A172 (cell line): ENCODE measurements at places on chromosomes 6 and 20.

DNA sequence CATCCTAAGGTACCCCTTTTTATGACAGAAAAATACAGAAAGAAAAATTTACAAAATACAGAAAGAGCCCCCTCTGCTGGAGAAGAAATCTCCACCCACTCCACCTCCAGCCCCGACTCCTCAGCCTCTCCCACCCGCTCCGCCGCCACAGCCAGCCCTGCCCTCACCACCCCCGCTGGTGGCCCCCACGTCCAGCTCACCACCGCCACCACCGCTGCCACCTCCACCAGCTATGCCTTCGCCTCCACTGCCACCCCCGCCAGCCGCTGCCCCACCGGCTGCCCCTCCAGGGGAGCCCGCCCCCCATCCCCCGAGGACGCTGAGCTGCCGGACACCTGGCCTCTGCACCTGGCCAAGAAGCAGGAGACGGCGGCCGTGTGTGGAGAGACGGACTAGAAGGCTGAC lies 17.7 kb downstream of the WFDC2 start:
- DNase-seq = no peak

- DNase-seq = no peak
Measured at GRCh38 chr6:16555550-16555949, 205.7 kb downstream of the ATXN1 start.

DNA sequence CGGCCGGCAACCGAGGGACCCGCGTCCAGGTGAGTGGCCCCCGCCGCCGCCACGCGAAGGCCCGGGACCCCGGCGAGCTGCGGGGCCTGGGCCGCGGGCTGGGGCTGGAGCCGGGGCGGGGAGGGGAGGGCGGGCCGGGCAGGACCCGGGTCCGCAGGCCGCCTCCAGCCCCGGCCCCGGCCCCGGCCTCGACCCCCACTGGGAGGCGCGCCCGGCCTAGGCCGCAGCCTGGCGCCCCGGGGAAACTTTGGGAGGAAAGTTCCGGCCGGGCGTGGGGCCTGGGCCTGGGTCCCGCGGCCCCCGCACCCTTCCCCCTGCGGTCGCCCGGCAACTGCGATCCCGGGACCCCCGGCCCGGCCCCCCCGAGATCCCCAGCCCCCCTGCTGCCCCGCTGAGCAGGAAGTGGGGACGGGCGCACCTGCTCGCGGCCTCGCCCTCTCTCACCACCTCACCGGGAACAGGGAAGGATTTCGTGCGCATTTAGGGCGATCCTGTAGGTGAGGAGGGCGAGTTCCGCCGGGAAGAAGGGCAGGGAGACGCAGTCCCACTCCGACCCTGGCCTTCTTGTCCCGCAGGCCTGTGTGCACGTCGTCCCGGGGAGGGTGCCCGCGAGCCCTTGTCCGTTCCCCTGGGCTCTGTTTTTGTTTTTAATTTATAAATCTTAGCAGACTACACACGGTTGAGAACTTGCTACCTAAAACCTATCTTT lies 402 bp downstream of the OSBPL2 start:
- DNase-seq = no peak

GRCh38 chr20:51560550-51561307 lies 18.2 kb upstream of the NFATC2 start:
- no peak for DNase-seq

DNA sequence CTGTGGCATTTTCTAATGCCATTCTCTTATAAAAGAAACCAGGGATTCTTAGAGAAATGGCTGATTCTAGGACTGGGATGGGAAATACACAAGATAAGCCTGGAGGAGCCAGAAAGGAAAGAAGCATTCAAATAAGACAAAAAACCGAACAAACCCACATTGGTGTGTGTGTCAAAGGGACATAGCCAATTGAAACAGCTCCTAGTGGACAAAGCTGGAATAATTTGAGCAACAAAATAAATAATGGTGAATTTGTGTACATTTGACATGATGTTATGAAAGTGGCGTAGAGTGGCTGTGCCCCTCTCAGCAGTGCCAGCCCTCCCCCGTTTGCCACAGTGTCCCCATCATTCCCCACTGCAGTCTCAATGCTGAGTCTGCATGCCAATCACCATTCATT lies 55.5 kb downstream of the B3GAT2 start:
- DNase-seq = no peak
